ENCODE measurements at places on chromosomes 5 and 9.

GRCh38 chr9:33461492-33461891 is 12.2 kb downstream of the NOL6 start:
- DNase-seq, result no peak

- DNase-seq, result no peak
Observed at GRCh38 chr9:124749781-124750180, 21.3 kb downstream of the NR6A1 start.

- no peak for DNase-seq
Observed at GRCh38 chr5:38745836-38746732, 99.7 kb upstream of the OSMR start.

- no peak for DNase-seq
Observed at GRCh38 chr5:163659568-163659902, 154.1 kb downstream of the MAT2B start.

DNA sequence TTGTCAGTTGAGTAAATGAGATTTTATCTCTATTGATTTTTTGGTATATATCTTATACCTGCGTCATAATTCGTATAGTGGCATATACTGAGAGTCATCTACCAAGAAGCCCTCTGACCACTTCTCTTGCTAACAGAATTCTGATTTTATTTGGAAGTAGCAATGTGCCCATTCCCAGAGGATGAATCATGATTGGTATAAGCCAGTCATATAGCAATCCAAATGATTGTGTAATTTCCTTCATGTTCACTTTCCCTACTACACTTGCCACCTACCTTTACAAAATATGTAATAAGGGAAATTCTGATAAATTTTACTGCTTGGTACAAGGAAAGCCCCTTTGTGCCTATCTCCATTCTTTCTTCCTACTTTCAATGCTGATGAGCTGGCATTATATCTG is 16.1 kb upstream of the ZNF462 start:
- DNase-seq, result no peak

GRCh38 chr9:129487658-129488483 is 133.0 kb downstream of the C9orf50 start:
- DNase-seq, result peak; percentile 35

Data from stimulated activated CD4-positive, alpha-beta T cell treated with anti-CD3 and anti-CD28 coated beads, TNF-alpha, amount 100 ng/mL, for 24 hours (primary cell).